ENCODE measurements at places on chromosomes 7 and 10. TPM values are rescaled to one million over a fixed set of nuclear protein-coding genes. Genes with fewer than 3 reads are reported as not detected.

Gene WNT2
- total RNA-seq: 1.3 TPM

Gene LBX1
- not detected for total RNA-seq

Gene GIMAP2
- 0.58 TPM for total RNA-seq

Gene SCRN1
- total RNA-seq: 111 TPM

Gene ADGRA1
- total RNA-seq: not detected

Gene MMD2
- not detected for total RNA-seq

Gene GPR146
- total RNA-seq: 1.2 TPM

Gene SCIN
- total RNA-seq: under 0.01 TPM

Gene GPC2
- 2.6 TPM for total RNA-seq

Gene SFTPD
- not detected for total RNA-seq

Gene SFRP5
- total RNA-seq: not detected

All from smooth muscle cell of trachea (primary cell).